ENCODE measurements at places on chromosomes 4 and X.

DNA sequence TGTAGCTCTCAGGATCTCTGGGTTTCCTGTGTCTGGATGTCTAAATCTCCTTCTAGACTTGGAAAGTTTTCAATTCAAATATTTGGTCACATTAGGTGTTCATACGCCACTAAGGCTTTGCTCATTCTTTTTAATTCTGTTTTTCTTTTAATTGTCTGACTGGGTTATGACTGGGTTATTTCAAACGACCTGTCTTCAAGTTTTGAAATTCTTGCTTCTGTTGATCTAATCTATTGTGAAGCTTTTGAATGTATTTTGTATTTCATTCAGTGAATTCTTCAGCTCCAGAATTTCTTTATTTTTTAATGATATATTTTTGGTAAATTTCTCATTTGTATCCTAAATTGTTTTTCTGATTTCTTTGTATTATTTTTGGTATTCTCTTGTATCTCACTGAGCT, 81.0 kb upstream of the PCDH10 start:
- no peak for DNase-seq

DNA sequence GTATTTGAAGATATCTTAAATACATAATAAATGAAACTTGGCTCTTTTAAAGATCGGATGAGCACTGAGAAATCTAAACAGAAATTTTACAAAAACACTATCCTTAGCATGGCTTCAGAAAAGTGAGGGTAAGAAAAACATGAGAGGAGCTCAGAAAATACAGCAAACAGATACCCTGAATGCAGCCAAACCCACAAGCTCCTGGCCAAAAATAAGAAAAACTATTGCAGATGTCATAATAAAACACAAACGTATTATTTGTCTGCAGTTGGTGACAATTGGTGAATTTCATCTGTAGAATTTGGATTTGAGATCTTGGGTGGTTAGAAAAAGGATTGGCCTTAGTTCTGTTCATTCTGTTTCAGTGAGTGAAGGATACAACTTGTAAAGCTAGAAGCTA, 603.9 kb downstream of the INPP4B start:
- DNase-seq, result no peak

DNA sequence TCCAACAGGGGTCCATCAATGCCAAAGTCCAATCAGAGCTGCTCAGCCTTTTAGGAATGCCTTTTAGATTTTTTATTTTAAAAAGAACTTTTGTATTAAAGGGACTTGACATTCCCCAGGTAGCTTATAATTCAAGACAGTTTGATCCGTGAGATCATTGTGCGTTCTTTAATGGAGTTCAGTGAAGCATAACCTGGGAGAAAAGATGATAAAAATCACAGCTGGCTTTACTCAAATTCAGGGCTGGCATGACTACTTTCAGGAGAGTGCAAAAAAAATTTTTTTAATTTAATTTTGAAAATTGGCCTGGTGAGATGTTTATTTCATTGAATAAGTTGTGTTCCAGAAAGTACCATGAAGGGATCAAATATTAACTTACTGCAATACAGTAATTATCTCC, 118.2 kb downstream of the VCX2 start:
- no peak for DNase-seq

DNA sequence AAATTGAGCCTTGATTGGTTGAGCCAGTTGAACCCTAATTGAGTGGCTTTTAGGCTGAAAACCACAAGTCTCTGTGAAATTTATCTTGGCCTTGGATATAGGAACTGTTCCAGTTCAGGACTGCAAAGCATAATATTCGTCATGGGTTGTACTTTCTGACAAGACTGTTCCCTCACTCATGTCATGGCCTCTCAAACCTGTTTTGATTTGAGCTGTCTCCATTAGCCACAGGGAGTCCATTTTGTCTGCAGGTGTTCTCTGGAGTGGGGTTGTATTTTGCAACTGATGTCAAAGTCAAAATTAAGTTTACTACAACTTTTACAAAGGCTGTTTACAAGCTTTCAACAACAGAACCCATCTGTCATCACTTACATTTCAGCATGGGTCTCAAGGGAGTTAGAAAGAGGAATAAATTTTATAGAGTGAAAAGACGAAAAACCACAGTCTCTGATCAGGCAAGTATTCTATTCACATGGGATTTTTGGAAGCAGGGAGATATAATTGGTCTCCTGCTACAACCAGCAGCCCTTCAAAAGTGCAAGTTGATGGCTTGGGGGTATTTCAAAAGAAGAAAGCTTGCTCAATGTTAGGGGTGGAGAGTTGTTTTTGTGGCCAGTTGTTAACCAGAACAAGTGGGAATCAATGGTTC, 1716.3 kb downstream of the C4orf33 start:
- no peak for DNase-seq

GRCh38 chr4:180028682-180029081, 2214.5 kb upstream of the TENM3 start:
- peak; percentile 58 for DNase-seq

DNA sequence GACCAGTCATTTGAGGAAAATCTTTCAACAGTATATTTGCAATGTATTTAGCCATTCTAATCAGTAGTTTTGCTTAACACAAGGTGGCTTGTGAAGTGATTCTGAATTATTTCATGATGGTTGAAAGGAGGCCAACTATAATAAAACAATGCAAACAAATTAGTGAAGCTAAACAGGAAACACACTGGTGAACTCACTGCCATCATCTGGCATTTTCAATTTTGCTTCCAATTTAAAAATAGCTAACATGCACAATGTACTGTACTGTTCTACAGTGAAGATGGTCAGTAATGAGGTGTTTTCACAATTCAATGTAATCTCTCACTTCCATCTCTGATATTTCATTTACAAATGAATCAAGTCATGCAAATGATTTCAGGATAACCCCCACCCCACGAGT, 31.1 kb downstream of the PGRMC2 start:
- no peak for DNase-seq

GRCh38 chr4:175997291-175997690, 68.3 kb upstream of the WDR17 start:
- DNase-seq, result no peak

DNA sequence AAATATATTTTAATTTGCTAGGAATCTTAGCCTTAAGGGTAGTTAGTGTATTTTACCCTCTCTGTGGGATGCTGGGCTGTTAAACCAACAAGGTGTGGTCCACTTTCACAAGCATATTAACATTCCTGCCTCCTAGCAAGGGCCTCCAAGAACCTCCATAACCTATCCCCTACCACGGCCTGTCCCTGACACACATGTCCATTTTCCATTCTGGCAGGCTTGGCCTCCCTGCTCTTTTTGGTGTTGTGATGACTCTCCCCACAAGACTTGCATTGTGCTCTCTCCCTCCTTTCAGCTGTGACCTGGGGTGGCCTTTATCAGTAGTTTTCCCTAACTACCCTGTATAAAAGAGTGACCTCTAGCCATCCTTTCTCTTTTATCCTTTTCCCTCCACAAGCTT, 120.2 kb downstream of the KLHL8 start:
- no peak for DNase-seq

GRCh38 chrX:72020204-72020603, 109.6 kb downstream of the NHSL2 start:
- DNase-seq, result no peak

GRCh38 chr4:158008551-158009218, 164.1 kb downstream of the GASK1B start:
- DNase-seq, result no peak

GRCh38 chr4:1376841-1377605, 29.2 kb downstream of the NKX1-1 start:
- DNase-seq, result no peak

GRCh38 chrX:131745942-131746489, 202.1 kb downstream of the OR13H1 start:
- no peak for DNase-seq

DNA sequence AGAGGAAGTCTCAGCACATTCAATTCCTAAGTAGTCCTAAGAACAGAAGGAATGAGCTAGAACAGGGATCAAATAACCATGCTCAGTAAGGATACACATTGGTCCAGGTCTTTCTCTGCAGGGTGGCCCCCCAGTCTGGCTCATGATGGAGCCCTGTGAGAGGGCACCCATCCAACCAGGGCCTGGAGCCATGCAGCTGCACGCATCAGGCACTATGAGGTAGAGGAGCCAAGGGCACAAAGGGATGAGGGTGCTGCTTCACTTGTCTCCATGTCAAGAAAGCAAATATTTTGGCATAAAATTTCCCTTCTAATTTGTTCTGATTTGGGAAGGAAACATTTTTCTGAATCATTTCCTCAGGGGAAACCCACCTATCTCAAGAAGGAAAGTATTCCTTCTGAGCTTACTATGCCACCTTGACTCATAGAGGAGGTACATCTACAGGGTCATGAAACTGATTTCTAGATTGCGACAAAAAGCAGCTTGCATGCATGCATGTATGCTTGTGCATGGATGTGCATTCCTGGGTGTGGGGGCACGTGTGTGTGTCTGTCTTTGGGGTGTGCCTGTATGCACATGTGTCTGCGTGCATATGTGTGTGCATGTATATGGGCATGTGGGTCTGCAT, 600.3 kb downstream of the MID1IP1 start:
- DNase-seq, result no peak

- no peak for DNase-seq
Measured at GRCh38 chrX:148426467-148426866, 74.0 kb upstream of the AFF2 start.

DNA sequence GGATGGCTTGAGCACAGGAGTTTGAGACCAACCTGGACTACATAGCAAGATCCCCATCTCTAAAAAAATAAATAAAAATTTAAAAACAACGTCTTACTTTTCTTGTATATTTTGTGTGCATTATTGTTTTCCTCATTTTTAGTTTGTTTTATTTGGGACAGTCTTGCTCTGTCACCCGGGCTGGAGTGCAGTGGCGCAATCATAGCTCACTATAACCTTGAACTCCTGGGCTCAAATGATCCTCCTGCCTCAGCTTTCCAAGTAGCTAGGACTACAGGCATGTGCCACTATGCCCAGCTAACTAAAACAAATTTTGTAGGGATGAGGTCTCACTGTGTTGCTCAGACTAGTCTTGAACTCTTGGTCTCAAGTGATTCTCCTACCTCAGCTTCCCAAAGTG, 9.5 kb upstream of the SMIM14 start:
- no peak for DNase-seq

DNA sequence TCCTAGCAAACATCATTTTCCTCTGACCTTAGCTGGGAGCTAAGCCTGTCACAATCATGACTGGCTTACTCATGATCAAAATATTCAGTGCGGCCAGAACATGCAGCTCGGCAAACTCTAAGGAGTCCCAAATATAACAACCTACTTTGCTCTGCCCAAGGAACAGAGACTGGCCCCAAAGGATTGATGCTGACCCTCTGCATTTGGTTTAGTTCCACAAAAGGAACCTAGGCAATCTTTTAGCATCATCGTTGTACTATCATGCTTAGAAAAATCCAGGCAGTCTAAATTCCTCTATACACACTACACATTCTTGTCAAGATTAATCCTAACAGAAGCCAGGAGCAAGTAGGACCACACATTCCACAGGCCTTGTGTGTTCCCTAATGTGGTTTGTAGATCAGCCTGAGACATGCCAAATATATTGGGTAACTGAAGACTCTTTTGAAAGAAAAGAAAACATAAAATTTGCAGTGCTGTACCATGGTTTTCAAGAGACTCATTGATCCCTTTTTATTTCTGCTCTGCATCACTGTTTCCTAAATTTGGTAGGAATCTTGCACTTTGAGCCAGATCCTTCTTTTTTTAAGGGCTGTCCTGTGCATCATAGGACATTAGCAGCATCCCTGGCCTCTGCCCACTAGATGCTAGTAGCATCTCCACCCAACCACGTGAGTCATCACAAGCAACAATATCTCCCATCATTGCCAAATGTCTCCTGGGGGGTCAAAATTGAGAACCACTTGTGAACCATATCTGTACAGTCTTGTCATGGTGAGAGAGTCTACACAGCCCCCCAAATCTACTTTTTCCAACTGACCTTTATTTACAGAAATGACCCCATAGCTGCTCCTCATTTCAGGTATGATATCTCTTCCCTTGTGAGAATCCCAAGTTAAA, 17.6 kb upstream of the CC2D2A start:
- DNase-seq, result no peak

DNA sequence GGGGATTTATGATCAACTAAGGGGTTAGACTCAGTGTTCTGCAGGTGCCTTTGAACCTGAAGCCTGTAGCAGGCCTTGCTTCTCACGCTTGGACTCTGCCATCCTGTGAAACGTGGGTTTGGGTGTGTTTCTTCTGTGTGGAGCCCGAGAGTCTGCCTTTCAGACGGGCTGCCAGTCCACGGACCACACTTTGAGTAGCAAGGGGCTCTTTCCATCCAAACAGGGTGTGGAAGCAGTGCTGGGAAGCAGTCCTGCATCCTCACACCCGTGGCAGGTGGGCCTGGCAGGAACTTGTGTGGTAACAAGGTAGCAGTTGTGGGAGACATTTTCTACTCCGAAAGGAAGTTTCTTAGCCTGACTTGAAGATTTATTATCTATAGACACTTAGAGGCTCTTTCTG, 22.7 kb downstream of the RGS12 start:
- no peak for DNase-seq

DNA sequence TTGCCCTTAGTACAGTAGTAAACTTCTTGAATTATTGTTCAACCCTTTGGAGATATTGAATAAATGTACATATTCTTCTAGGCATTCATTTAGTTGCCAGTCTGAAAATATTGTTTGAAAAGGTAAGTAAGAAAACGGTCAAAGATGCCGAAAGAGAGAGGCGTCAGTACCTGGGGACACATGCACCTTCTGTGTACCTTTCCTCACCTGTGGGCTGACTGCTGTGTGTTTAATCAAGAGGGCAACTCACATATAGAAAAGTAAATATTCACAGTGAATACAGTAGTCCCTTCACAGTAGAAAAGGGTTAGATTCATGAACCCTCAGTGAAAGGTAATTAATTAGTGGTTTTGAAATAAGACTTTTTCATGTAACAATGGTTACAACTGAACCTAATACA, 6.9 kb downstream of the ANXA10 start:
- DNase-seq, result no peak

DNA sequence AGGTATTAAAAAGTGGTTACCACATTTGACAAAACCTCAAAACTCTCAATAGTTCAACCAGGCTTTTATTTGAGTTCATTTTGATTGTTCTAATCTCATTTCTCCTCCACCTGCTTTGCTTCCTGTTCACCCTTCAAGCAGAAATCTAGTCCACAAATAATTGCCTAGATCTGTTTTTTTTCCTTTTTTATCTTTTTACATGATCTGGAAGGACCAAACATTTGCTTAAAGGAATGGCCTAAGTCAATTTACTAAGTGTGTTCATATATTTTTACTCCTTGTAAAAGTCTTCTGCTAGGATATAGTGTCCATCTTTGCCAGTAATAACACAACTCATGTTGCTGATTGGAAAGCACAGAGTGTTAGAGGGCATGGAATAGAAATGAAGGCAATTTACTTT, 26.2 kb upstream of the VEGFD start:
- no peak for DNase-seq

DNA sequence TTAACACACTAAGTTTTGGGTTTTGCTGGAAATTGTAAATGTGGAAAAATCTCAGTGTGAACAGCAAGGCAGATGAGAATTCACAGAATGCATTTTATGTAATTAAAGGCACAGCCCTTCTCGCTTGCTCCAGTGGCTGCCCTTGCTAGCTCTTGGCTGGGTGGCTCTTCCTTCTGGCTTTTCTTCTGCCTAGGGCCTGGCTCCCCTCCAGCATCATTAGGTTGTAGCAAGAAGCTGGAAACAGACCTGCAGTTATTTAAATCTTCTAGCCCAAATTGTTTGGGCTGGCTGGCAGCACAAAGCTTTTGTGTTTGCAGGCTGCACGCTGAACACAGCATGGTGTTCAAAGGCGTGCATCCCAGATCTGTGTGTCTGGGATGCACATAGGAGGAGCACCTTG, 56.5 kb downstream of the LIMCH1 start:
- DNase-seq, result no peak
